ENCODE measurements at places on chromosomes 16 and 17. TPM values are rescaled to one million over a fixed set of nuclear protein-coding genes. Genes with fewer than 3 reads are reported as not detected.

GRCh38 chr16:87782033-87782432 lies 16.2 kb upstream of the KLHDC4 start:
- DNase-seq, result no peak

- DNase-seq, result no peak
Observed at GRCh38 chr17:38861399-38861843, 7.9 kb upstream of the RPL23 start.

Gene DNAH3
- polyA plus RNA-seq, result not detected

GRCh38 chr16:30350134-30350871 lies 4.8 kb downstream of the CD2BP2 start:
- no peak for DNase-seq

DNA sequence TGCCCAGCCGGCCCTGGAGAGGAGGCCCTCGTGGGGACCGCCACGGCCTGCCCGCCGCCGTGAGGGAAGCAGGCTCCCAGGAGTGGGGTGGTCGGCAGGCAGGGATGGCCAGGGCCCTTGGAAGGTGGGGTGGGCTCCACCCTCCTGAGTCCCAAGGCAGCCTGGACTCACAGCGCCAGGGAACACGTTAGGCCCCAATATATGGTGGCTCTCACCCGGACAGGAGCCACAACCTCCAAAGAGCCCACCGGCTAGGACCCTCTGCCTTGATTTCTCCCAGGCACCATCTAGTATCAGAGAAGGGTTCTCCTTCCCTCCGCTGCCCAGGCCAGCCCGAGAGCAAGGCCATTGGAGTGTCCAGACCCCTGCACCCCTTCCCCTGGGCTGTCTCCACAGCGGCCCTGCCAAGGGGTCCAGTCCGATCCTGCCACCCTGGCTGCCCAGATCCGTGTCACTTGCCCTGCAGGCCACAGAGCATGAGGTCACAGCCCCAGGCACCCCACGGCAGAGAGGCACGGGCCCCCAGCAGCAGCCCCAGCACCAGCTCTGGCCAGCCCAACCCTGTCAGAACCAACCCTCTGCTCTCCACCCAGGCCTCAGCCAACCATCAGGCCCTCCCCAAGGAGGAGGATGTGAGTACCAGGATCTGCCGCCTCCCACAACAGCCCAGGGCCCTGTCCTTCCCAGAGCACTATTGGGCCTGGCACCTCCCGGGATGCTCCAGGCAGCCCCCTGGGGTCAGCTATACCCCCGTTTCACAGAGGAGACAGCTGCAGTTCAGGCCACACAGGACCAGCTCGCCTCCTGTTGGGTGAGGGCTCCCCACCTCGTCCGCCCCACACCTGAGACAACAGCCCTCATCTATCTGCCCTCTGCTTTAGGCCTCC lies 1.1 kb upstream of the AXIN1 start:
- no peak for DNase-seq

DNA sequence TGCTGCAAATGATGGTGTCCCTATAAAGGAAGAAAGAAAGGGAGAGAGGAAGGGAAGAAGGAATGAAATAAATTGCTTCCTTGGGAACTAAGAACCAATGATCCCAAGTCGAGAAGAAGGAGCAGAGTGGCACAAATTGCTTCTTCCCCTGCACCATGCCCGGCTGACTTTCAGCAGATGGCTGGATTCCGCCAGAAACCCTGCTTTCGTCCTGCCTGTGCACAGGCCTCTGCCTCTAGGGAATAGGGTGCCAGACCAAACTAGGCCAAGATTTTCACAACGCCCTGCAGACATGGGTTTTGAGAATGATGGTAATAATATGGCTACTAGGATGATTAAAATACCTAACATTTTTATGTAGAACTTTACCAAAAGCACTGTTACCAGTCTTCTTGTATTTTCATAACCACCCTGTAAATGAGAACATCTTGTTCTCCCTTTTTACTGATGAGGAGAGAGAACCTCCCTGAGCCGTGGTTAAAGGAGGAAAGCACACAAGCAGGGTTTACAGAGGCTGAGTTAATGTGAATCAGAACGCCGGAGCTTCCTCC lies 122.1 kb upstream of the HSBP1 start:
- DNase-seq, result no peak

GRCh38 chr16:87457709-87458423 lies 35.0 kb downstream of the ZCCHC14 start:
- DNase-seq, result no peak

Gene KCNJ18
- polyA plus RNA-seq, result not detected

DNA sequence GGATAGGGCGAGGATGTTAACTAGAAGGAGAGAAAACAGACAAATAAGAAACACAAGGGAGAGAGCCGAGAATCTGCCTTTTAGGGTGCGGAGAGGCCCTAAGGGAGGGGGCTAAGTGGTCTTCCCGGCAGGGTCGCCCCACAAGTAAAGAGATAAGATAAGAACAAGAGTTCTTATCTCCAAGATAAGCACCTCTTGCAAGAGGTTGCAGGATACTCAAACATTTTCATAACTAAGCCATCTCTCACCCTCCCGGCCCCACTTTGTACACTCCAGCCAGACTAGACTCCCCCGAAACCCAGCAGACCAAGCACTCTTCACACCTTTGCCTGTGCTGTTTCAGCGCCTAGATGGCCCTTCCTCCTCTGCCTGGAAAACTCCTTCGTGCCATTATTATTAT lies 14.3 kb downstream of the ZNF319 start:
- no peak for DNase-seq

DNA sequence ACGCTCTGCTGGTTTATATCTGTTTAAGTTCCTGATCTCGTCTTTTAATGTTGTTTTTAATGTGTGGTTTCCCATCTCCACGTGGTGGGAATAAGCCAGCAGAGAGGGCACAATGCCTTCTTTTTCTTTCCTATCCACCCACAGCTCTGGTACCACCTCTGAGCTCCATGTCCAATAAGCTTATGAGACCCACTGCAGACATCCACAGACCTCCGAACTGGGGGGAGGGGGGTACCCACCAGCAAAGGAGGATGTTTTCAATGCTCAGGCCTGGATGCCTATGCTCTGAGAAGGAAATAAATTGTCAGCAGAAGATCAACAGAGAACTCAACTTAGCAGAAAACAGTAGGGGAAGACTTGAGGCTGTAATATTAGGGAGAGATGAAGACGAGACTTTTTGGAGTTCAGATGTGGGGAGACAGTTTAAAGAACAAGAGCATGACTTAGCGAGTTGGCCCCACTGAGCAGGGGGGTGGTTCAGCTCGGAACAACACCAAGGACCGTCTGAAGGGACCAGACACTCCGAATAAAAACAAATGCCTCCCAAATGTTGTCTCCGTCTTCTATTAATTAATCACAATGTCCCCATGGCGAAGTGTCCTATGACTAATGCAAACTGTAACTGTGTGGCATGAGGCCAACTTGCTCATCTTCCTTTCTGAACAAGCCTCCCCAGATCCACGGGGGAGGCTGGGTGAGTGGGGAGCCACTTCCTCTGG lies 62.7 kb downstream of the GAS7 start:
- no peak for DNase-seq

DNA sequence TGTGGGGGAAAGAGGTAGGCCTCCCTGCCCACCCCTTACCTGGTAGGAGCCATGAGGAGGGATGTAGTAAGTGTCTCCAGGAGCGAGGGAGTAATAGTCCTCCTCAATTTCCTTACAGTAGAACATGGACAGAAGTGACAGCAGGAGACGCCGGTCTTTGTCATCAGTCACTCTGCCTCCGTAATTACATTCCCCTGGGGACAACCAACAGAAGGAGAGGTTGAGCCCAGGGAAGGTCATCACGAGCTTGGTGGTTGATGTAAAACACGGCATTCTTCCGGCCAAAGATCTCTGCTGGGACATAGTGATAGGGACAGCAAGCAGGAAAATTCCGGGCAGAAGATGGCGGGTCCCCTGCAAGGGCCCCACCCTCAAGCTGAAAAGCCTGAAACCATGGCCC lies 47.9 kb downstream of the LYRM1 start:
- no peak for DNase-seq

- no peak for DNase-seq
Observed at GRCh38 chr16:5430598-5430997, 333.0 kb upstream of the EEF2KMT start.

- DNase-seq, result peak; percentile 62
Observed at GRCh38 chr17:40515491-40516041, 14.1 kb upstream of the TNS4 start.

Gene SLX4
- polyA plus RNA-seq, result 0.63 TPM

Gene NEUROD2
- not detected for polyA plus RNA-seq

Gene TMEM100
- not detected for polyA plus RNA-seq

DNA sequence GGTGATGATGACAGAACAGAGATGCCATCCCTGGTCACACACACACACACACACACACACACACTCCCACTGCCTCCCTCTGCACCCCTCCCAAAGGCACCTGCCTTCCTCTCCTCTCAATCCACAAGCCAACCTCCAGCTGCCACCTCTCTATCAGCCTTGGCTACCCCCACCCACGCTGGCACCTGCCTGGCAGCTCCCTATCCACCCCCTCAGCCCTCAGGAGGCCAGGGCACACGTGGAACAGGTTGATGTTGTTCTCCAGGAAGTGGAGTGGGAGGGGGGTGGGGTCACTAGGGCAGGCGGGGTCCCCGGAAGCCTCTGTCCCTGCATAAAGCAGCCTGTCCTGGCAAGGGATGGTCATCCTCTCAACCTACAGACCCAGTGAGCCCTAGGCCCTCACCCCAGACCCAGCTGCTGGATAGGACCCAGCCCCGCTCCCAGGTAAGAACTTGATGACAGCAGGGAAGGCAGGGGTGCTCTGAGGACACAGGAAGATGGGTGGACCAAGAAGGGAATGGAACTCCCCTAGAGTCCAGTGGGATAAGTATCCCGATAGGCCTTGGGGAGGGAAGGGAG lies at the start of gene GSDMA:
Gene GSDMA (plus strand): TSS at position 363 of the 579 bp plus-strand sequence. CDS start 2,684 bp downstream, outside the sequence.
- DNase-seq, result no peak

DNA sequence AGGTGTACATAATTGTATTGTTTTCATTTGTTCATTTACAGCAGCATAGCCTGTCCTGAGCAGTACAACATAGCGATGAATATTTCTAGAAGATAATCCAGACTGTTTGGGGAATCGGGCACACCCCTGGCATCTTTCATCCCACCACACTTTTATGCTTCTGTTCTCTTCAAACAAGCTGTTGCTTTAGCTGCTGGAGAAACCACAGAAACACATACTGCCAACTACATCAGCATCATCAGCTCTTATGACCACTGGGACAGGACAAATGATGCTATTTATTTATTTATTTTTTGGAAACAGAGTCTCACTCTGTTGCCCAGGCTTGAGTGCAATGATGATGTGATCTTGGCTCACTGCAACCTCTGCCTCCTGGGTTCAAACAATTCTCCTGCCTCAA lies 22.6 kb upstream of the HAPSTR1 start:
- no peak for DNase-seq

GRCh38 chr17:52517176-52517575 lies 358.7 kb upstream of the CA10 start:
- no peak for DNase-seq

DNA sequence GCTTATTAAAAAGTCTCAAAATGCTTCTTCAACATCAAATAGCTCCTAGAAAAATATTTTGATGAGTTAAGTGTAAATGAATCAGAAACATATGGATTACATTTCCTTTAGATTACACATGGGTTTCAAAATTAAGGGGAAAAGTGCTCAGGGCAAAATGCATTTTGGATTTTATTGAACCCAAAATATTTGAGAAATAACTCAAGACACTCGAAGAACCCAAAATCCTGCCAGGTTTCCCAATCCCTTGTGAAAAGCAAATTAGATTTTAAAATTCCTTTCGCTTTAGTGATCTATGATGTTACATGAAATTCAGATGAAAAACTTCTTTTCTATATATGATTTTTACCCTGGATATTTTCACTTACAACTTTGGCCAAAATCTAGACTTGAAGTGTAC lies 847.4 kb upstream of the SOX9 start:
- no peak for DNase-seq

GRCh38 chr16:3651461-3652372 lies 2.8 kb upstream of the DNASE1 start:
- DNase-seq, result no peak

DNA sequence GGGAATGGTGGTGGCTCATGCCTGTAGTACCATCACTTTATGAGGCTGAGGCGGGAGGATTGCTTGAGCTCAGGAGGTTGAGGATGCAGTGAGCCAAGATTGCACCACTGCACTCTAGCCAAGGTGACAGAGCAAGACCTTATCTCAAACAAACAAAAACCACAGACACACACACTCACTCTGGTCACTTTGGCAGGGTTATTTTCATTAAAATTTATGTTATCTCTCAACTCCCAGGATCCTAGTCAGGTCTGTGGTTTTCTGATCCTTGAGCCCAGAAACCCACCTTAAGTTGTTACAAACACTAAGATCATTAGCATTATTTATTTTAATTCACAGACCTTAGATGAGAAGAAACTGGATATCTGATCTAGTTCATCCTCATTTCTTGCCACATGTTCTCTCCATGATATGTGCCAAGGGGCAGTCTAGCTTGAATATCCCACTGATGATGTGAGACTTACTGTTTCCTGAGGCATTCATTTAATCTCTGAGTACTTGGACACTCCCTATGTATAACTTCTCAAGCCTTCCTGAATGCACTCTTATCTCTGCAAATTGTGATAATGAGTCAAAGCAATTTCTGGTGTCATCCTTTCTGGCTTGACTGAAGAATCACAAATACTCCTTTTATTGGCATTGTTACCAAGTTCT lies 9.6 kb downstream of the ABHD15 start:
- DNase-seq, result no peak

Gene VKORC1
- 124 TPM for polyA plus RNA-seq

- DNase-seq, result peak; percentile 67
Observed at GRCh38 chr17:17001874-17002520, 30.1 kb upstream of the TNFRSF13B start.

Gene PHOSPHO1
- 0.91 TPM for polyA plus RNA-seq

DNA sequence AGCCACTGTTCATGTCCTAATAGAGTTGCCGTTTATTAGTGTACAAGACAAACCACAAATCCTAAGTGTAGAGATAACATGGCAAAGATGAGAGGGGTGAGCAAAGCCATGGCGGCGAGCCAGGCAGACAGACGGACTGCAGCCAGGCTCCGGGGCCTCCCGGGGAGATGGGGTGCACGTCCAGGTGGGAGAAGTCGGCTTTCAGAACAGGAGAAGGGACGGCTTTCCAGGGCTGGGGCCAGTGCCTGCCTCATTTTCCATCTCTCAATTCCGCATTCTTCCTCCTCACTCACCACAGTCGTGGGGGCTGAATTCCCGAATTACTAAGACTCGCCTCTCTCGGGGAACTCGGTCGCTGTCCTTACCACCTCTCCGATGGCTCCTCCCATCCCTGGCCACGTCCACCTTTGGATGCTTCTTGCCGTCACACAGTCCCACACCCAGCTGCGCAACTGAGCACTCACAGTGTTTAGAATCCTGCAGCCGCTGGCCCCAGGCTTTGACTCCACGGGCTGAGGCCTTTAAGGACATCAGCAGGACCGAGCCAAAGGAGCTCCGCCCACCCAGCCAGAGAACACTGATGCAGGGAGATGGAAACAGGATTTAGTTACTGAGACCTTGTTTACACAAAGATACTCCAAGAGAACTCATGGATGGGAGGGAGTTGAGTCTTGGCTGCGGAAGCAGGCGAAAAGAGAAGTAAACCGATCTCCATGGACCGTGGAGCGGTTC lies 59.7 kb downstream of the RNF112 start:
- DNase-seq, result no peak

Gene G6PC1
- polyA plus RNA-seq, result not detected

Measured in CD8-positive, alpha-beta memory T cell (primary cell).